Heart left ventricle (tissue), 16 donors: ENCODE measurements at places on chromosomes 7 and 10. TPM values are rescaled to one million over a fixed set of nuclear protein-coding genes. Genes with fewer than 3 reads are reported as not detected.

- H3K4me3 ChIP-seq: no peak overlapping the region
- H3K36me3 ChIP-seq: no peaks in the 10 kb centered on the region
- no peak overlapping the region for H3K27ac ChIP-seq
- DNase-seq: no peak
- H3K4me1 ChIP-seq: no peaks in the 10 kb centered on the region
Measured at GRCh38 chr10:10133281-10133680, 884.4 kb upstream of the CELF2 start.

GRCh38 chr7:51126324-51126723 is 190.3 kb downstream of the COBL start:
- H3K27ac ChIP-seq: no peak overlapping the region
- H3K27me3 ChIP-seq: no peaks in the 10 kb centered on the region

DNA sequence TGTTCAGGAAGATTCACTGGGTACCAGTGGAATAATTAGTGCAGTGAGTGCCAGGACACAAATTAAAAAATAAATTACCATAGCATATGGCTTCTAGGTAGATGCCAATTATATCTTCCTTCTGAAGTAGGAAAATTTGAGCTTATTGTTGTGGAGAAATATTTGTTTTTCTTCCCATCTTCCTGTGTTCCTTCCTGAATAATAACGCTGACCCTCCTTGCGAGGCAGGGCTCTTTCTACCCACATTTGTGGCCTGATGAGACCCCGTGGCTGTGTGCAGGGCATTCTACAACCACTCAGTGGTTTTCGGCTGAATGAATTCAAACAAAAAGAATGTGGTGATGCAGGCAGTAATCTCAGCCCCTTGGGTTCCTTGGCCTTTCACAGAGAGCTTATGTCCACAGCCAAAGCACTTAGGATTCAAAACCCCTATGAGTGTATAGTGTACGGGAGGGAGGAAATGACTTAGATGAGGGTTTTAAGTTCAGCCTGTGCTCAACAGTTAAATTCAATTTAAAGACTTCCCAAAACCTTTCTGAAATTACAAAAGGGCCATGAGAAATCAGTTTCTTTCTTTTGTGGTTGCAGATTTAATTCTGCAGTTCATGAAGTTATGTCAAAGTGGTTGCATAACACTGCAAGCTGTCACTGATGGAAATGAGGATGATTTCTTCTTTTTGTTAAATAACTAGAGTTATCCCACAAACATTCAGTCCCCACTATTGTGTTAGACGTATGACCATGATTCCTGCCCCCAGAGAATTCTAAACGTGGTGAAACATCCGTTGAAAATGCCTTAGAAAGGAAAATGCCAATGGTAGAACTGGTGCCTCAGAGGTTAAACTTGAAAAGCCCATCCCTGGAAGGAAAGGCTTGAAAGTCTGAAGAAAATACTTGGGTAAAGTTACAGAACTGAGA is 255.3 kb downstream of the FZD1 start:
- DNase-seq: no peak
- no peak overlapping the region for H3K27ac ChIP-seq
- H3K4me1 ChIP-seq: no peaks in the 10 kb centered on the region
- no peak overlapping the region for H3K4me3 ChIP-seq
- H3K27me3 ChIP-seq: no peaks in the 10 kb centered on the region

DNA sequence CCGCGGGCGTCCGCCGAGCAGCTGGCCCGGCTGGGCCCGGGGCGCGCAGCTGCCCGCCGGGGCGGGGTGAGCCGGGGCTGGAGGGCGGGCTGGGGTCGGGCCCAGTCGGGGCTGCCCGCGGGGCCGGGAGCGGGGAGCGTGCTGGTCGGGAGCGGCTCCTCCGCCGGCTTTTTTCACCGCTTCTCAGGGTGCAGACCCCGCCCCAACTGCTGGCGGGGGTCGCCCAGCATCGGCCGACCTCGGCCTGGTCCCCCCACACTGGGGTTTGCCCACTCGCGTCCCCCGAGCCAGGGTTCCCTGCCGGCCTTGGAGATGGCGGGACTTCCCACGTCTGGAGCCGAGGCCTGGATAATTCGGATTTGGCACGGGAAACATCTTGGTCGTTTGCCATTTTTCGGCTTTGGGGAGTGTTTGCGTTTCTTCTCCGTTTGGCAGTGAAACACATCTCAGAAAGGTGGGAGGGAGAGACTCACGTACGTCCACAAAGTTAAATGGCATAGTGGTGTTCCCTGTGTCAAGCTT is 432 bp downstream of the TMEM248 start:
- H3K4me1 ChIP-seq: peaks cover 19% of the 10 kb centered on the region
- no peaks in the 10 kb centered on the region for H3K27me3 ChIP-seq
- H3K4me3 ChIP-seq: peak overlapping the region; percentile 100
- peak; percentile 27 for DNase-seq
- H3K27ac ChIP-seq: peak overlapping the region; percentile 72
- H3K36me3 ChIP-seq: no peaks in the 10 kb centered on the region

SLC35G1 gene
- 2.0 TPM for total RNA-seq

- no peaks in the 10 kb centered on the region for H3K27me3 ChIP-seq
- H3K4me1 ChIP-seq: peaks cover 33% of the 10 kb centered on the region
- no peaks in the 10 kb centered on the region for H3K36me3 ChIP-seq
- H3K27ac ChIP-seq: peak overlapping the region; percentile 83
- no peak overlapping the region for H3K4me3 ChIP-seq
Measured at GRCh38 chr7:8284606-8285005, 22.6 kb upstream of the ICA1 start.

- H3K27ac ChIP-seq: peak overlapping the region; percentile 53
- H3K4me3 ChIP-seq: no peak overlapping the region
- H3K4me1 ChIP-seq: peaks cover 45% of the 10 kb centered on the region
Measured at GRCh38 chr7:116588225-116588624, 63.4 kb downstream of the CAV1 start.

- no peaks in the 10 kb centered on the region for H3K36me3 ChIP-seq
- no peak overlapping the region for H3K27ac ChIP-seq
- no peak for DNase-seq
- no peaks in the 10 kb centered on the region for H3K4me1 ChIP-seq
- no peaks in the 10 kb centered on the region for H3K27me3 ChIP-seq
Measured at GRCh38 chr10:70619271-70620019, 16.9 kb upstream of the PRF1 start.

DNA sequence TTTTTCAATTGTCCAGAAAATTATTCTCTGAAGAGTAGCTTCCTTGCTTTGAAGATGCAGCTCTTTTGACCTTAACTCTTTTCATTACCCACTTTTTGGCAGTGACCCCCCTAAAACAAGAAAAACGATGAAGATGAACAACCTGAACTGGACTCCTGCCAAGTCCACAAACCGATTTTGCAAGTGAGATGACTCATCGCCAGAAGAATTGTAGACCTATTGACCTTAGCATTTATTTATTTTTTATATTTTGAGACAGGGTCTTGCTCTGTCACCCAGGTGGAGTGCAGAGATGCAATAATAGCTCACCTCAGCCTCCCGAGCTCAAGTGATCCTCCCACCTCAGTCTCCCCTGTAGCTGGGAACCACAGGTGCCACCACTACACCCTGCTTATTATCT is 859.2 kb downstream of the GATA3 start:
- H3K27ac ChIP-seq: no peak overlapping the region
- no peak overlapping the region for H3K4me3 ChIP-seq
- no peaks in the 10 kb centered on the region for H3K36me3 ChIP-seq
- no peak for DNase-seq

OR13A1 gene
- 0.10 TPM for total RNA-seq

GRCh38 chr7:84176716-84177115 is 17.9 kb downstream of the SEMA3A start:
- H3K27me3 ChIP-seq: no peaks in the 10 kb centered on the region
- H3K36me3 ChIP-seq: no peaks in the 10 kb centered on the region
- DNase-seq: no peak
- H3K4me3 ChIP-seq: no peak overlapping the region
- peaks cover 6% of the 10 kb centered on the region for H3K4me1 ChIP-seq

DNA sequence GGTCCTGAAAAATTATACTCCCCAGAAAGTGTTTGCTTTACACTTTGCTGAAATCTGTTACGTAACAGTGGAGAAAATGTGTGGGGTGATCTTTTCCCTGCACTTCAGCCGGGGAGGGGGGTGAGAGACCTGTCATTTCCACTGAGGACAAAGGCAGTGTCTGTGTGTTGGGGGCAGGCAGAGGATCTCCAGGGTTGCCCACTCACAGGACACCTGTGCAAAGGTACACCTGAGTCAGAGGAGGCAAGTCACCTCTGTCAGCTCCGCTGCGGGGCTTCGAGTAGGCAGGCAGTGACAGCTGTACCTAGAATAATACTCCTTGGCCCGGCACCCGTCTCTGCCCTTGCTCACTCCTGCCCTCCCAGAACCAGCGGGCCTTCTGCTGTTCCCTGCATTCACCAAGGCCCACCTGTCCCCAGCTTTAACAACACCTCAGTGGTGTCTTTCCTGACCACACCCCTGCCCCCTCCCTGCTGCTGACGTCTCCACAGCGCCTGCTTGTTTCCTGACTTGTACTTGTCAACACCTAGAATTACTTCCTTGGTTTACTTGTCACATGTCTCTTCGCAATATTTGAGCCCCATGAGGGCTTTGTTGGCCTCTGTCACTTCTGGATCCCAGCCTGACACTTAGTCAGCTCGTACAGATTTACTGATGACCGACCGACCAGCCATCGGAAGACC is 159.2 kb downstream of the NEURL1 start:
- DNase-seq: no peak
- H3K4me3 ChIP-seq: no peak overlapping the region
- H3K27ac ChIP-seq: no peak overlapping the region
- peaks cover 17% of the 10 kb centered on the region for H3K36me3 ChIP-seq
- H3K4me1 ChIP-seq: peaks cover 5% of the 10 kb centered on the region

DNA sequence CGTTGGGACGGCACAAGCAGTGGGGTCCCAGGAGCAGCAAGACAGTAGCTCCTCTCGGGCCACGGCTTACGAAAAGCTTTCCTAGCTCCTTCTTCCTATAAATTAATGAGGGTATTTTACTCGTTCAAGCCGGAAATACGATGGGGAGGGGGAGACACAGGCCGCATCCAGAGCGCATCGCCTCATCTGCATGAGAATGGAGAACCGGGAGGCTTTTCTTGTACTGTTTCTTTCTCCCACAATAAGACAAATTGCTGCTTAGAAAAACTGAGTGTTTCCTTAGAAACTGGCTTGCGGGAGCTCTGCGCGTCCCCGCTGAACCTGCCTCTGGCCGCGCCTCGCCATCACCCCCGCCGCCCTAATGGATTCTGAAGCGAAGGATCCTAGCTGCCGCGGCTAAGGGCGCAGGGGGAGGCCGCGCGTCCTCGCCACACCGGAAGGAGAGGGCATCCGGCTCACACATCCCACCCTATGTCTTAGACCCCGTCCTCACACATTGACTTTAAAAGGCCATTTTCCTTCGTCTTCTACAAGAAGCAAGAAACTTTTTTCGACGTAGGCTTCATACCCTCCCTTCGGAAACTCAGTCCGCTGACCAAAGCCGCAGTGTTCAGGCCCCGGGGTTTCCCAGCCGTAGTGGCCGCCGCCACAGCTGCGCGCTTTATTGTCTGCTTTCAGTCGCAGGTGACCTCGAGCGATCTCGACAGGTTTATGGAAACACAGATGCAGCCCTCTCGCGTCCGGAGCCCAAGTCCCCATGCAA is 8.8 kb downstream of the NXPH1 start:
- no peak for DNase-seq
- H3K27ac ChIP-seq: no peak overlapping the region
- H3K4me1 ChIP-seq: no peaks in the 10 kb centered on the region
- H3K36me3 ChIP-seq: no peaks in the 10 kb centered on the region
- no peak overlapping the region for H3K4me3 ChIP-seq

IKZF1 gene
- total RNA-seq: 1.4 TPM

DNA sequence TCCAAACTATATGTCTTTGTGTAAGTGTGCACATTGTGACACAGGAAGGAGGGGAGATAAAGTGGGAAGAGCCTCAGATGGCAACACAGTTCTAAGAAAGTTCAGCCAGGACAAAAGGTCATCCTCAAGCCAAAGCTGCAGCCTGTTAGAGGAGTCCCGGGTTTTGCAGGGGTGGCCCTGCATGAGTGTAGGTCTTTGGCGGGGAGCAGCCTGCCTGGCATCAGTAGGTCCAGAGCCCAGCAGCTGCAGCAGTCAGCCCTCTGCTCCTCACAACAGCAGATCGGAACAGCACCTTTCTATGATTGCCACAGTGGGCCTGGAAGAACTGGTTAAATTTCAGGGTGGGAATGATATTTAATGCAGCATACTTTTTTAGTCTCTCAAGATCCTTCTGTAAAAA is 13.5 kb upstream of the VDAC2 start:
- no peaks in the 10 kb centered on the region for H3K27me3 ChIP-seq
- no peak overlapping the region for H3K4me3 ChIP-seq
- peaks cover 3% of the 10 kb centered on the region for H3K36me3 ChIP-seq
- no peak for DNase-seq
- H3K27ac ChIP-seq: no peak overlapping the region
- H3K4me1 ChIP-seq: no peaks in the 10 kb centered on the region
